ENCODE measurements at places on chromosomes 4 and X.

- no peak for ATAC-seq
Measured at GRCh38 chr4:68283095-68283494, 37.6 kb upstream of the TMPRSS11B start.

- no peak for ATAC-seq
Measured at GRCh38 chr4:80809039-80809729, 221.3 kb upstream of the BMP3 start.

DNA sequence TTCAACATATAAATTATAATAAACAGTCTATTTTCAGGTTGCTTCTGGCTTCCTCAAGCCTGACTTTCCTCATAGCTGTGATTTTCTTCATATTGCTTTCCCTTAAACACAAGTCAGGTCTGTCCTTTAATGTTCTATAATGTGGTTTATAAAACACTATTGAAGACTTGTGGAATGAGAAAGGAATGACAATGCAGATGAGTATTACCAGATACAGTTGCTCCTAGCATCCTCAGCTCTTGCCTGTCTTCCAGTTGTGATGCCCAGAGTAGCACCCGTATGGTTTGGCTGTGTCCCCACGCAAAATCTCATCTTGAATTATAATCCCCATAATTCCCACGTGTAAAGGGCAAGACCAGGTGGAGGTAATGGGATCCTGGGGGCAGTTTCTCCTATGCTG is 265.7 kb upstream of the BOD1L1 start:
- no peak for ATAC-seq

GRCh38 chrX:74238771-74239170 is 65.2 kb upstream of the ZCCHC13 start:
- no peak for ATAC-seq

DNA sequence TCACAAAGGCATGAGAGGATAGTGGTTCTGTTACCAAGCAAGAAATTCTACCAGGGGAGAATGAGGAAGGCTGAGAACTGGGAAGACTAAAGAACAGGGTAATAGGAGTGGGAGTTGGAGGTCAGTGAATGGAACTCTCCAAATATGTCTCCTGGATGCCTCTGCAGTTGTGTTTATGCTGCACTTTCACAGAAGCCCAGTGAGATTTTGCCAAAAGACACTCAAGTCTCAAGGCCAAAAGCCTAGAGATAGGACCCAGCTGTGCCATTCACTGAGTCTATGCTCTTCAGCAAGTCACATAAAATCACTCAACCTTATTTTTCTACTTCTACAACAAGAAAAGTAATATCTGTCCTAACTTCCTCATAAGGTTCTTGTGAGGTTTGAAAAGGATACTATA is 285.4 kb downstream of the UNC5C start:
- ATAC-seq = no peak
